ENCODE measurements at places on chromosomes 4 and X.

DNA sequence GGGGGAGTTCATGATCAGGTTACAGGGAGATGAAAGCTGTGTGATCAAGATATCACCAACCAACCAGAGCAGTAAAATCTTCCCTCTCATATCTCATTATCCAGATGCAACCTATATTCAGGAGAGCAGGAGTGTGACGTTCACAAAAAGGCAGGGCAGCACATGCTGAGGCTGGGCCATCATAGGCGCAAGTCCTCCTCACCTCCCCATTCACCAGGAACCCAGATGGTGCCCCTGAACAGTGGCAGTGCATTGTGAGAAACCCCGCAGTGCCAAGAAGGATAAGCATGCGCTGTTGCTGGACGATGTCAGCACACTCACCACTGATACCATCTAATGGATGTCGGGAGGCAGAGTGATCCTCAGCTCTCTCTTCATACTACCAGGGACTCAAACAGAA lies 170.9 kb downstream of the COL25A1 start:
- no peak for DNase-seq

DNA sequence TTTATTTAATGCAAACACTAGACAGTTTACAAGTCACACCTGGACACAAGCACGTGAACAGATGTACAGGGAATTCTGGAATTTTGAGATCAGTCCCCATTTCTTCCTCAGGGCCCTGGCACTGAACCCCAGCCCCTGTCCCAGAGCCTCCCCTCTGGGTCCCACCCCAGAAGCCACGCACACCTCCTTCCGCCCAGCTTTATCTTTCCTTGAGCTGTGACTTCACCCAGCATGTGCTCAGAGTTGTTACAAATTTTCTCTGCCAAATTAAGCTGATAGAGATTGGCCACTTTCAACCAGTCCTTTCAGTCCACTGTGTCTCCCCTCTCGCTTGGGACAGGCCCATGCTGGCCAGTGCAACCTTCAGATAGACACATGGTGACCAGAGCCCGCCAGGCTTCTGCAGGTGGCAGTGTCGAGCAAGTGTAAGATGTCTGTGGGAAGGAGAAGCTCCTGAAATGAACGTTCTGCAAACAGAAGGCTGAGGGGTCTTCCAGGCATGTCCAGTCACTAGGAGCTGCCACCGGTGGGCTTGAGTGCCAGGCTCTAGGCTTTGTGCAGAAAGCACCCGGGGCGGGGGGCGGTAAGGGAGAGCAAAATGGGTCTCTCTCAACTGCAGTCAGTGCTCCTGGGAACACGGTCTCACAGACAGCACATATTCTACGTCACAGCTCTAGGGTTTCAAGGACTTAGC lies 73.3 kb downstream of the MTMR1 start:
- no peak for DNase-seq

GRCh38 chrX:134461437-134461836 lies 1.5 kb downstream of the HPRT1 start:
- no peak for DNase-seq

DNA sequence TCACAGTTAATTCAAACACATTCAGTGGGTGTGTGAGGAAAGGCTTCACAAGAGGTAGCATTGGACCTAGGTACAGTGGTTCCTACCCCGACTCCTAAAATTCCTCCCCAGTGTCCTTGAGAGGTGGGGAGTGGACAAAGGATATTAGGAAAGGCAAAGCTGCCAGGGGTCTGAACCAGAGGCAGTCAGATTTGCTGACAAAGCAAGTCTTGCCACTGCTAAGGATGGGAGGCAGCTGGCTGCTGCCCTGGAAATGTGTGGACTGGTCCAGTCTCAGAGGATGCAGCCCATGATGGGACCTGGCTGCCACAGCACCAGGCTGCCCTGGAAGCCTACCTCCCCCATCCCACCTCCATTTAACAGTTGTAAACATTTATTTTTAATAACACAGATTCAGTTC lies 4.1 kb upstream of the PHF8 start:
- DNase-seq = no peak
